ENCODE measurements at places on chromosomes 6 and 20. TPM values are rescaled to one million over a fixed set of nuclear protein-coding genes. Genes with fewer than 3 reads are reported as not detected.

The DNAH8 gene
- not detected for total RNA-seq

The SLC26A8 gene
- not detected for total RNA-seq

The THBD gene
- total RNA-seq = not detected

The CLVS2 gene
- total RNA-seq = not detected

- DNase-seq = no peak
These were observed 32.1 kb downstream of the COL20A1 start for GRCh38 chr20:63325021-63325471.

- no peak for DNase-seq
These were observed 224.8 kb upstream of the MARCKS start for GRCh38 chr6:113632220-113632864.

DNA sequence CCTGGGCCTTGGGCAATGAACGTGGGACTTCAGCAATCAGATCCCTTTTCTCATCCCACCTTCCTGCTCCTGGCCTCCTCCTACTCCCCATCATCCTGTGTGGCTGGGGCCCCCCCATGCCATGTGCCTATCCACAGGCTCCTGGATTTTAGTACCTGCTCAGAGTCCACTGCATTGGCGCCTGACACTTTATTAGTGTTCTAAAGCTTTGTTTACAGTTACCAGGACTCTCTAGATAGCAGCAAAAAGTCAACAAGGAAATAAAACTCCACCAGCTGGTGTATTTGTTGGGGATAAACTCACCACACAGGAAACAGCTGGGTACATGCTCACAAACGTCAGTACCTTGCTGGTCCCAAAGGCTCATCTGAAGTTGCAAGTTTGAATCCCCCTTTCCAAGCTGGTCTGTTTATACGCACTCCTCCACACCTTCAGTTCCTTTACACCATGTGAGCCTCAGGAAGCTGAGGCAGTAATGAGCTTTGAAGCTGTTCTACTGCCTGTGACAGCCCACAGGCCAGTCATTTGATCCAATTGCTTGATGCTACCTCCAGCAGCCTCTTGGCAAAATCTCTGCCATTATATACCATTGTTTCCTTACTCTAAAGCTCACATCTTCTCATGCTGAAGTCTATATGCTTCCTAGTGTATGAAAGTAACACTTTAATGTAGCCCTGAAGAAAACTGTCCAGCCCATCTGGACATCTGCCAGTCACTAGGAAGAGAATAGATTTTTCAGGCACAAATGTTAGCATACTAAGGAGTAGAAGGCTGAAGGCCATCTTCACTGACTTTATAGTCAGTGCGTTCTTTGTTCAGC, 76.6 kb downstream of the ANKEF1 start:
- no peak for DNase-seq

- DNase-seq = no peak
These were observed 389.5 kb upstream of the MAP3K7 start for GRCh38 chr6:90976341-90976740.

DNA sequence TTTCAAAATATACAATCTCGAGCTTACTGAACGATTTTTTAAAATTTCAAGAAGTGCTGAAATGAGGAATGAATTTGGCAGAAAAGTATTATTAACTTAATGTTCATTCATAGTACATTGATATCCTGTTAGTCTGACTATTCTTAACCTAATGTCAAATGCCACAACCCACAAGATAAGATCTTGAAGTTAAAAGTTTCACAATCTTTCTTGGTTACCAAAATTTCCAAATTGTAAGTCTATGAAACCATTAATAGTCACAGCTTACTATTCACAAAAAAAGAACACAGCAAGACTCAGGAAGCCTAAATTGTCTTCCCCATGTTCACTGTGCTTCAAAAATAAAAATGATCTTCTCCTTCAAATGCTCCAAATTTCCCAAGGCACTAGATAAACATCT, 71.3 kb downstream of the HACE1 start:
- DNase-seq = no peak

DNA sequence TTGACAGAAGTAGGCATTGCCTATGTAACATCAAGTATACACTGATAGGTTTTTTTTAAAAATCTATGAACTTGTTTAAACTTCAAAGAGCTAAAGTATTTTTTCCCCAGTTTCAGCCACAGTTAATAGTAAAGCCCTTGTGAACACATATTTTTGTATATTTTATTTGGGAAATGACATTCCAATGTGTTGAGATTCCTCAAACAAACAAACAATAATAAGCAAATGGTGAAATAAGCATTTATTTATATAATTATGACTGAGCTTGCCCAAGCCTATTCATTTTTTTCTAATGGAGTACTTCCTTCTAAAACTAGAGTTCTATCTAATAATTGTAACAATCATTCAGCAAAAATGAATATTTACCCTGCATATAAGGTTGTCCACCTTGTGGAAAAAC, 12.5 kb downstream of the SYCP2 start:
- DNase-seq = no peak

DNA sequence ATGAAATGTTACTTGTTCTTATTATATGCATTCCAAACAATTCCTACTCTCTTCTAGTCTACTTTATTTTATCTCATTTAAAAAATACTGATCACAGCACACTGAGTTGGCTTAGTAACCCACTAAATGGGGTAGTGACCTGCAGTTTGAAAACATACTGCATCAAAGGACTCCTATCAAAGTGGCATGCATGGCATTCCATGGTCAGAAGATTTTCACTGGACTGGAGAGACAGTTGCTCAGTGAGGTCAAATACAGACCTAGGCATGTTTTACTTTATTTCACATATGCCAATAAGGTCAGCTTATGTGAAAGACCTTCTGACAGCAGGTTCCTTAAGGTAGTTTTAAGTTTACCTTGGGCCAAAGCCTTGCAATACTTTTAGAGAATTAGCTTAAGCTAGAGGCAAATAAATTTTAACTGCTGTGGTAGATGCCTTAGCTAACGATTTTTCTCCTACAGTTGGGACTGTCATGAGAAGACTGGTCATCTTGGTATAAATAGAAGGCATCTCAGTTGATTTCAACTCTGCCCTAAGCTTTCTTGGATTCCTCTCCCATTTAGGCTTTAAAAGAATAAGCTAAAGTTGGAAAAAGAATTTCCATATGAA, 35.1 kb downstream of the TPD52L1 start:
- DNase-seq = no peak
